Activated gamma-delta T cell treated with anti-CD3 and anti-CD28 coated beads, Interleukin-2, amount 50 U/mL, for 16 hours (primary cell): ENCODE measurements at places on chromosomes 6 and 20.

GRCh38 chr6:86217906-86218305 lies 575.2 kb upstream of the SYNCRIP start:
- no peak for DNase-seq

DNA sequence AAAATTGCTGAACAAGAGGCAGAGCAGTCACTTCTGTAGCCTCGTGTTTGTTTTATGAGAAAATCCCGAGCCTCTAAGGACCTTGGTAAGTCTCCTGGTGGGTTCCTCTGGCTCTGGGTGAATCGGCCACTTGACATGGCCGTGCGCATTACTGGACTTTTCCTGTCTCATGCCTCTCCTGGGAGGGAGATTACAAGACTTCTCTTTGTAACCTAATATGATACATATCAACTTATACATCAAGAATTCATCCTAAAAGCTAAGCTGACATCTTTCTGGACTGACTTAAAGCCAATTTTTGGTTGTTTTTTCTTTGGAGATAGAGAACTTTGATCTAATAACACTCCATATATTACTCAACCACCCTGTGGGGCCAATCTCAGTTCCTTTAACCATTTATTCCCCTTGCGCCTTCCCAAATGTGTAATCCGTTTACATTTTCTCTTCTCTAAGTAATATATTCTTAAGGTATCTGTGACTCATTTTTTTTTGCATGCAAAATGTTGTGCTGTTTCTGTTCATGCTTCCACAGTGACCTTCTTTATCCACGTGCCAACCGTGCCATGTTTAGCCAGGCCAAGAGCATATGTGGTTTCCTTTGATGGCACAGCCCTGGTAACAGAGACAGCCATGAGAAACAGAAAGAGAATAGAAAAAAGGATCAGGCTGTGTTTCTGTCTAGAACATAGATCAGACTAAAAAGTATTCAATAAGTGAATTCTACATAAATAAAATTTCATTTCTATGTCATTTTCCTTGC lies 47.5 kb upstream of the JAG1 start:
- DNase-seq, result no peak

DNA sequence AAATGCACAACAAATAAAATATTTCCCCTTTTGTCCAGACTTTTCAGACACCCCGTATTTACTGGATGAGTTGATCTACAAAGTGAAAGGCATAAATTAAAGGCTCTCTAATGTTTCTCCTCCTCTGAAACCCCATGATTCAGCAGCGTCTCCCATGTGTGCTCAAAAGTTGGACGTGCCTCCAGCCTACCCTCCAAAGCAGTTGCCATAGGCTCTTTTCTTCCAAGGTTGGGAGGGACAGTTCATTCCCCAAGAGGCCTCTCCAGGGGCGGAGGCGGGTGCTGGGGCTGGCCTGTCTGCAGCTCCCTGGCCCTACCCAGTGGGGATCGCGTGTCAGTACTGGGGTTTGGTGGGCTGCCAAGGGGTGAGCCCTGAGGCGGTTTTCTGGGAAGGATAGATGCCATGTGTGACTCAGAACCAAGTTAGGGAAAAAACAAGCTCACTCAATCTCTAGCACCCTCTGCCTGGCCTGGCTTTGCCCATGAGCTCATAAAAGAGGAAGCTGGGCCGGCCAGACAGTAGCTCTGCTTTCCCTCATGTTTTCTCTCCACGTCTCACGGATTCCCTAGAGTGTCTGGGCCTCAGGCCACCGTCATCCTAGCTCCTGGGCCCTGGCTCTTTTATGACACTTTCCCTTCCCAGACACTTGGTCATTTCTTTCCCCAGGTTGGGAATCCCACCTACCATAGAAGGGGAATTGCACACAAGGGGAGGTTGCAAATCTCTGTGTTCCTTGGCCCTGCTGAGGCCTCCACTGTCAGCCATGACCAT lies 8.0 kb upstream of the IER3 start:
- no peak for DNase-seq

- DNase-seq, result no peak
Observed at GRCh38 chr6:170449835-170450753, 103.0 kb downstream of the PSMB1 start.

DNA sequence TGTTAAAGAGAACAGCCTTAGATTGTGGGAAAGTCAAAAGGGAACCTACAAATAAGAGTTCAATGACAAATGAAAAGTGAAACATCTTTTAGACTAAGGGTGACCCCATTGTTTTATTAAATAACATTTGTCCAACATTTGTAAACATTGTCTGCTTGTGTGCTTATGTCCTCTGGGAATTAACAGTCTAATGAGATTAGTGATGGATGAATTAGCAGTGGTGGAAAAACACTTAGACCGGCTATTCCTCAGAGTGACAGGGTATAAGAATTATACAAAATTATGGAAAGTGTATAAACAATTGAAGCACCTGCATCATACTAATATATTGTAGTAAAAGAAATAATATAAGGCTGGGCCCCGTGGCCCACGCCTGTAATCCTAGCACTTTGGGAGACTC lies 29.3 kb upstream of the HFE start:
- no peak for DNase-seq

DNA sequence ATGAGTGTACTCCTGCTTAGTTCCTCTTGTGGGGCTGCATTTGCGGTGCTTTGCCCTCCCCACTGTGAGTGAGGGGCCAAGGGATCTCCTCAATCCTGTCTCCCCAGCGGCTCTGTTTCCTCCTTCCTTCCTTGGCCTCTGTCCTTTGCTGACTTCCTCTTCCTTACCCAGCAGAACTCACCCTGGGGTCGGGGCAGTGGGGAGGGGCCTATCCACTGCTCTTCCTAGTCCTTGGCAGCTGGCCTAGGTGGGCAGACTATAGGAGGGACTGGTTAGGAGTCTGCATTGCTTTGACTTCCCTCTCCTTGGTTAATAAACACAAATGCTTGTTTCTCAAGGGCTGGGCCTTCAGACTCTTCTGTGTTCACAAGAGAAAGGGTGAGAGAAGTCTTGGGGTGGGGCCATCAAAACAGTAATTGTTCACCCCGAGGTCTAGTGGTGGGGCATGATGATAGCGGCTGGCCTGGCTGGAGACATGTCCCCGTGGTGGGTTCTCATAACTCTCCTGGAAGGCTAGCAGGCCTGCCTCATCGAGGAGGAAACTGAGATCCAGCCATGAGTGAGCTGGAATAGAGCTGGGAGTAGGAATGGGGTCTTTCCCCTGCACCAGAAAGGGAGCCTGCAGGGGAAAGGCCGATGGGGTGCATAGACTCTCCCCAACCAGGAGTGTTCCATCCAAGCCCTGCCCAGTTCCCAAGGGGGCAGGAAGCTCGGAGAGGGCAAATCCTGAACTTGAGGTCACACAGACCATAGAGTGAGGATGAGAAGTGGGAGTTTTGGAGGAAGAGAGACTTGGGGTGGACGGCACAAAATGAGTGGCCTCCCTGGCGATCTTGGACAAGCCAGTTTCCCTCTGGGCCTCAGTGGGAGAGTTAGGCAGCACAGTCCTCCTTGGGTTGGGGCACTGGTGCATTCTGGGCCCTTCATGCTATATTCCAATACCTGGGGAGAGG lies 12.7 kb downstream of the FAM110A start:
- DNase-seq, result no peak

DNA sequence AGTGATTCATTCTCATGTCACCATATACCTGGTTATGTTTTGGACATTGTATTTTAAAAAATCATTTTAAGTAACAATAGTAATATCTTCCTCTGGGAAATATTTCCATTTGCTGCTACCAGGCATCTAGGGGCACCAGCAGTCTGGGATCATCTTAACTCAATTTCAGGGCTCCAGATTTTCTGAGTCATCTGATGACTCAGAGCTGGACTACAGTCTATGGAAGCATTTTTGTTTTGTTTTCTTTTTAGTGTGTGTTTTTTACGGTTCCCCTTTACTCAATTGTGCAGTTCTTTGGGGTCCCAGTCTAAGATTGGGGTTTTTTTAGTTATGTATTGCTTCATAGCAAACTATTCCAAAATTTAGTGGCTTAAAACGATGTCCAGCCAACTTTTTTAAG lies 5.7 kb upstream of the FKBP5 start:
- no peak for DNase-seq

GRCh38 chr6:115729036-115729435 lies 331.7 kb downstream of the FRK start:
- no peak for DNase-seq

DNA sequence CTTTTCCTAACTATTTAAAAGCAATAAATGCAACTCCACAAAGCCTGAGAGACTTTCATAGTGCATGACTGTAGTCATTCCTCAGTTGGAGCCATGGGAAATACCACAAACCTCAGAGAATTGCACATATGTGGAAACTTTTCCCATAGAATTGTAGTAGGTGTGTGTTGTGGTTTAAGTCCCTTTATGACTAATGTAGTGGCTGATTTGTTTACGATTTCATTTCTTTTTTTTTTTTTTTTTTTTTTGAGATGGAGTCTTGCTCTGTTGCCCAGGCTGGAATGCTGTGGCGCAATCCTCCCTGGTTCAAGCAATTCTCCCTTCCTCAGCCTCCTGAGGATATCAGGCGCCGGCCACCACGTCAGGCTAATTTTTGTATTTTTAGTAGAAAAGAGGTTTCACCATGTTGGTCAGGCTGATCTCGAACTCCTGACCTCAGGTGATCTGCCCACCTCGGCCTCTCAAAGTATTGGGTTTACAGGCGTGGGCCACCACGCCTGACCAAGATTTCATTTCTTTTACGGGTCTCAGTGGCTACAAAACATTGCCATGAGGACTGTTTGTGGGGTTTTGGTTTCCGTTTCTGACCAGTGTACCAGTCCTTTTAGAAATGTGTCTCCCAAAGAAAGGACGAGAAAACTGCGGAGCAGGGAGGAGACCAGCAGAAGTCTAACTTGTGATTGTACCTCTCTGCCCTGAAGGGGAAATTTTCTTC lies 212.1 kb upstream of the MARCKS start:
- DNase-seq, result no peak

DNA sequence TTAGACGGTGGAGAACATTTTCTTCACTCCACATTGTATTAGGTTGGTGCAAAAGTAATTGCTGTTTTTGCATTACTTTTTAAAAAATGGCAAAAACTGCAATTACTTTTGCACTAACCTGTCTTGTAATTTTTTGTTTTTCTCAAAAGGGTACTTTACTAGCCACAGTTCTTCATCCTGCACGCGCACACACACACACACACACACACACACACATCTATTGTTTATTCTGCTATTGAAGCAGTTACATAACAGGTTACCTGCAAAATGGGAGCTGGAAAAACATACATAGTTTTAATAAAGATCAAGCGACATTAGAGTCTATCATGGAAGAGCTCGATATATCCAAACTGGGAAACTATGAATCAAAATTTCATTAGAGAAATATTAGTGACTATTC lies 235.2 kb downstream of the SIM1 start:
- DNase-seq, result no peak

- DNase-seq, result no peak
Observed at GRCh38 chr6:169755162-169755561, 3.7 kb downstream of the ERMARD start.

DNA sequence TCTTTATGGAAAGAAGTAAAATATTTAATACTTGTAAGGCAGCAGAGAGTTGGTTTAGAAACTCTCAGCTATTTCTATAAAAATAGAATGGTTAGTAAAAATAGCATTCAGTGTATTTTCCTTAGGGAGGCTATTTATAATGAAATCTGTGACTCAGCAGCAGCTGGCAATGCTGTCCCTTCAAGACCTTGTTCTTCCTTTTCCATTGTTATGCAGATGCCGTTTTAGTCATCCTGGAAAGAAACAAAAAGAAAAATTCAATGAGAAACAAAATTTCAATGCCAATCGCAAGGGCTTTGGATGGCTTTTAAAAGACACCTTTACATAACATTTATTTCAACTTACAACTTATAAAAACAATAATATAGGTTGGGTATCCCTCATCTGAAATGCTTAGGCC lies 17.5 kb downstream of the MPC1 start:
- DNase-seq, result no peak

GRCh38 chr6:18261877-18262276 lies 2.5 kb downstream of the DEK start:
- no peak for DNase-seq

GRCh38 chr6:44113414-44113813 lies 13.8 kb downstream of the MRPL14 start:
- DNase-seq, result no peak

DNA sequence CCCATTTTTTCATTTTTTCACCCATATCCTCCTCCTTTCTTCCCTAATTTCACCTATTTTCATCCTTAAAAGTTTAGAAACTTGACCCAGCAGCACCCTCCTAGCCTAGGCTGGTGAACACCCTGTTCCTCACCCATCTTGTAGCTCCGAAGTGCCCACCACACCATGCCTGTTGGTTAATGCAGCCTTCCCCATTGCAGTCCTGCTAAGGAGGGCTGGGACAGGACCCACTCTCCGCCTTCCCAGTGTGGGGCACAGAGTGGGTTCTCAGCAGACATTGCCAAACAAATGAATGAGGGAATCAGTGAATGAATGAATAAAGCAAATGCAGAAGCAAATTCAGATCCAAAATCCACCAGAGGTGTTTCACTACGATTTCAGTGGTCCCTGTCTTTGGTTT lies 45.7 kb downstream of the CTCFL start:
- DNase-seq, result no peak

- no peak for DNase-seq
Observed at GRCh38 chr6:152669895-152670294, 27.8 kb upstream of the MYCT1 start.

DNA sequence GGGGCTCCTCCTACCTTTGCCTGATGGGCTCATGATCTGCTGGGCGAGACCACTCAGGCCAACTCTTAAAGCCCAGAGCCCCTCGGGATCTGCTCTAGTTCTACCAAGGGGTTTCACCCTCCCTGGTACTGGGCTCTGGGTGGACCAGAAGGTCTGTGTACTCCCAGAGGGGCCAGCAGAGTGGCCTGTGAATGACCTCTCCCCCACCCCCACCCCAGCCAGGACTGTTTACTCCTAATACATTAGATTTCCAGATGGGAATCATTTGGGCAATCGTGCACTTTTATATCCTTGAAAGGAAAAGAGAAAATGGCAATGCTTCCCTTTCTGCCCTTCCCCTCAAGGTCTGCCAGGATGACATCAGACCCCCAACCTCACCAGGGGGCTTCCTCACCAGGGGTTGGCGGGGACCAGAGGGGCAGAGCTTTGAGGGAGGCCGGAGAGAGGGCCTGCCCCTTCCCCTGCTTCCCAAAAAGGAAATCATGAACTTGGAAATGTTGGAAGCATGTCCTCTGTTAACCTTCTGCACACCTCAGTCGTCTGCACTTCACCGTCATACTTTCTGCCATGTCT lies 37.1 kb upstream of the PMEPA1 start:
- DNase-seq, result no peak

DNA sequence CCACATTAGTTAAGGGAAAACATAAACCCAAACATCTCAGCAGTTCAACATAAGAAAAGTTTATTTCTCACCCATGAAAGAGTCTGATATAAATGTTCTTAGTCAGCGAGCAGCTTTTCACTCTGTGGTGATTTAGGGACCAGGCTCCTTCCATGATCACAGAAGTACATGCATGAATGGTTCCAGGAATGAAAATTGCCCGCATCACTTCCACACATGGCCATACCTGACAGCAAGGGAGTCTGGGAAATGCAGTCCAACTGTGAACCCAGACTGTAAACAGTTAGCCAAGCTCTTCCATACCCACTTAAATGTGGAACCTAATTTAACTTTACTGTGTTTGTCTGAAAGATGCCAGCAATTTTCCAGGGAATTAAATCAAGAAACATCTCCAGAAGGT lies 353.9 kb downstream of the HACE1 start:
- DNase-seq, result no peak
